B cell (primary cell): ENCODE measurements at places on chromosomes 16 and 17.

DNA sequence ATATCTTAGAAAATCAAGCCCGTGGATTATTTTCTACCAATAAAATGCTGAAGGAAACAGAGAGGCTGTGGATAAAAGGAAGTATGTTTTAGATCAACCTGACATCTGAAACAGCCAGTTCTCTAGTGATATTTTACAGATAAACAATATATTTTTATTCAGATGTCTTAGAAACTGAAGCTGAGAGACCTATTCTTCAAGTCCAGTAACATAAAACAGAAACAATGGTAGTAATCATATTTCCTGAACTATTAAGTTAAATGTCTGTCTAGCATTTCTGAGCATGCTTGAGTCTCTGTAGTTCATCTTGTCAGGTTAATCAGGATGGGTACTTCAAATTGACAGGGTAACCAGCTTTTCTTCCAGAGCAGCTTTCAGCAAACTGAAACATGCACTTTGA, 449.6 kb upstream of the TOM1L1 start:
- no peak for DNase-seq

GRCh38 chr16:30903002-30903401, 6.6 kb downstream of the CTF1 start:
- peak; percentile 25 for DNase-seq

- DNase-seq = no peak
These were observed 4.3 kb upstream of the WIPI1 start for GRCh38 chr17:68461589-68461988.

- no peak for DNase-seq
These were observed 255.8 kb downstream of the SEC14L1 start for GRCh38 chr17:77396610-77397009.

- no peak for DNase-seq
These were observed 17.0 kb upstream of the ABCA10 start for GRCh38 chr17:69245617-69246016.

GRCh38 chr17:33318241-33318640, 25.1 kb upstream of the ASIC2 start:
- DNase-seq = no peak

DNA sequence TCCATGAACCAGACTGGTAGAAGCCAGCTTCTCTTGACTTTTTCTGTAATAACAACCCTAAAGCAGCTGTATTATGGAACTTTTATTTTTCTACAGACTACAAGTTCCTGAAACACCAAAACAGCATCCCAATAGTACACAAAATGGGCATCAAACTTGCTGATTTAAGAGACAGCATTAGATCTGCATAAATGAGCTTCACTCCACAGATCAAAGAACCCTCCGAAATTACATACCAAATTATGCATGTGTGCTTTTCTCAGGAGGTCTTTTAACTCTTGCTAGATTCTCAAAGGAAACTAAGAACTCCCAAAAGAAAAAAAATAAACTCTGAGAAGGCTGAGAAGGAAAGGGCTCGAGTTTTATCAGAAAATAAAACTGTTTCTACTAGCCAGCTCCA, 12.3 kb downstream of the UBE2G1 start:
- DNase-seq = no peak

- no peak for DNase-seq
These were observed 129.1 kb upstream of the CHMP6 start for GRCh38 chr17:80862481-80862961.
